ENCODE measurements at places on chromosomes 3 and 15.

GRCh38 chr15:81643771-81644170 is 269.8 kb upstream of the TMC3 start:
- DNase-seq = no peak

DNA sequence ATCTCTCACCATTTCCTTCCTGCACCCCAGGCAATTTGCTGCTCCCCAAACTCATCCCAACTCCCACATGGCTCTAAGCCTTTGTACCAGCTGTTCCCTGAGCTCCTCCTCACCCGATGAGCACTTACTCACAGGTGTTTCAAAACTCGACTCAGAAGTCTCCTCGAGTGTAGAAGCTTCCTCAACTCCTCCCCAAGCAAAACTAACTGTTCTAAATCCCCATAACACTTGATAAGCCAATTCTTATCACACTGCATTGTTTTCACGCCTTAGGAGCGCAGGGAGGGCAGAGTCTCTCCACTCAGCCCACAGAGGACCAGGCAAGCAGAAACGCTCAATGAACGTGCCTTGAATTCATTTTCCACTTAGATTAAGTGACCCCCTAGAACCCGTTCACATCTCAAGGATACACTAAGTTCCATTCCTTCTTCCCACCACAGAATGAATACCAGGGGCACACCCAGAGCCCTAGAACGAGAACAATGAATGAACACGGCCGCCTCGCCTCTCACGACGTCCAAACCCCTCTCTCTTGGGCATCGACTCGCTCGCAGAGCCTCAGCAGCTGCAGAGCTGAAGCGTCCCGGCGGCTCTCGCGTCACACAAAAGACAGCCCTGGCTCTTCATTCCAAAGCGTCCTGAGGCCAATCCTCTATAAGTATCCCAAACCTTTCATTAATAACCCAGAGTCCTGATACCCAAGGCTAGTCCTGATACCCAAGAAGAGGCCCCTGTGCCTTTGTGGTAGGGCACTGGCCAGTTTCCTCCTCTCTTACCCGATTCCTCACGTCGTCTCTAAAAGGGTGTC is 1.1 kb downstream of the RAF1 start:
- no peak for DNase-seq

GRCh38 chr15:101329867-101330380 is 34.9 kb upstream of the SNRPA1 start:
- no peak for DNase-seq

- DNase-seq = no peak
These were observed 21.0 kb downstream of the ZNF385D start for GRCh38 chr3:21729888-21730459.

GRCh38 chr3:179558742-179559364 is 3.9 kb upstream of the ACTL6A start:
- DNase-seq = no peak

GRCh38 chr3:71577011-71577410 is 6.5 kb downstream of the FOXP1 start:
- no peak for DNase-seq

DNA sequence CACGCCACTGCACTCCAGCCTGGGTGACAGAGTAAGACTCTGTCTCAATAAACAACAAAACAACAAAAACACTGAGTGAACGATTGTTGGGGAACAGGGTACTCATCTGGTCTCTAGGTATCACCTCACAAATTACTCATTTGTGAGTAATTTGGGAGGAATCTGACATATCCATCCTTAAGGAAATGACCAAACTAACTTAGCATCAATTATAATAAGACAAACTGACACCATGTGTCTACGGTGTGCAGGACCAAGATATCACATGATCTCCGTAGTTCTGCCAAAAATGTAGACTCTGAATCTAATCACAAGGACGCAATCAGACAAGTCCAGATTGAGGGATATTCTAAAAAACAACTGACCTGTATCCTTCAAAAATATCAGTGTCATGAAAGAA is 12.0 kb upstream of the DAPK2 start:
- DNase-seq = no peak

DNA sequence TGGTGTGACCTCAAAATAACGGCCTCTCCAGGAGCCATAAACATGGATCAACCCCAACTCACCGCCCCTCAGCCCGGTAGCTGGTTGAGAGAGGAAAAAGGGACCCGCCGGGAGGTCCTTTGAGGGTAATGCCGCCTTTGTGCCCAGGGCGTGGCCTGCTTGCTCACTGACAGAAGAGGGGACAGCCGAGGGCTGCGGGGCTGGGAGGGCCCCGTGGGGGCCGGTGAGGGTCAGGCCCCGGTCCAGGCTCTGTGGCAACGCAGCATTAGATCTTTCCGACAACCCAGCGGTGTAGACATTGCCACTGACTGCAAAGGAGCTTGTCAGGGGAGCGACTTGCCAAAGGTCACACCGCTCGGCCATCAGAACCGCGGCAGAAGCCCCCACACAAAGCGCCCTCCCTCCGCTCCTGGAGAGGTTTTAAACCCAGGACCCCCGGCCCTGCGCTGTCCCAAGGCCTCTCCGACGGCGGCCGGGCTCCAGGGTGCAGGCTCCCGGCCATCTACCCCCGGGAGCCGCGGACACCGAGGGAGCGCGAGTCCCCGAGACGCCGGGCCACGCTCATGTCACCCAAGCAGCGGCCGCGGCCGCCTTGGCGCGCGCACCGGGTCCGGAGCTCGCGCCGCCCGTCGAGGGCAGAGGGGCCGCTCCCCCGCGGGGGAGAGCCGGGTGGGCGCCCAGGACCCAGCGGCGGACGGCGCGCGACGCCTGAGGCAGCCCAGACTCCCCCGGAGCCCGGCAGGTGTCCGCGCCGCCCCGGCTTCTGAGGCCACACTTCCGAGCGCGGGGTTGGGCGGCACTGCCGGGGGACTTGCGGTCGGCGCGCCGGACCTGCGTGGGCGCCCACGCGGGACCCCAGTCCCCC is 975 bp downstream of the PCSK6 start:
- no peak for DNase-seq

GRCh38 chr15:40332113-40332781 is 8.5 kb downstream of the CCDC9B start:
- DNase-seq = no peak

- no peak for DNase-seq
These were observed 249.2 kb downstream of the OPA1 start for GRCh38 chr3:193842029-193842798.

- DNase-seq = no peak
These were observed 310.0 kb upstream of the WNT5A start for GRCh38 chr3:55797084-55797483.

DNA sequence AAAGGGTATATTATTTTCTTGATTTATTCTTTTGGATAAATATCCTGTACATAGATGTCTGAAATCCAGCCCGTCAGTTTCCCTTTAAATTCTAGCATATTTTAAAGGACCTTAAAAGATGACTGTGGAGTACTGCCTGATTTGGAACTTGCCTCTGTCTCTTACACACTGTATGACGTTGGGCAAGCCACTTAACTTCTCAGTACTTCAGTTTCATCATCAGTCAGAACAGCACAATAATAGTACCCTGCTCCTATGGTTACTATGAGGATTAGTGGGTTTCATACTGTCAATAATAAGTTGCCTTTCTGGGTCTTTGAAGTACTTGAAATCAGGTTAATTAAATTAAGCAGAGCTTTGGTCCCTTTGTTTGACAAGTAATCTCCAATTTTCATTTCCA is 374.3 kb downstream of the TIGIT start:
- DNase-seq = no peak

GRCh38 chr3:50396502-50396901 is 37.2 kb upstream of the TMEM115 start:
- DNase-seq = no peak

GRCh38 chr3:22117751-22118346 is 366.8 kb upstream of the ZNF385D start:
- no peak for DNase-seq

DNA sequence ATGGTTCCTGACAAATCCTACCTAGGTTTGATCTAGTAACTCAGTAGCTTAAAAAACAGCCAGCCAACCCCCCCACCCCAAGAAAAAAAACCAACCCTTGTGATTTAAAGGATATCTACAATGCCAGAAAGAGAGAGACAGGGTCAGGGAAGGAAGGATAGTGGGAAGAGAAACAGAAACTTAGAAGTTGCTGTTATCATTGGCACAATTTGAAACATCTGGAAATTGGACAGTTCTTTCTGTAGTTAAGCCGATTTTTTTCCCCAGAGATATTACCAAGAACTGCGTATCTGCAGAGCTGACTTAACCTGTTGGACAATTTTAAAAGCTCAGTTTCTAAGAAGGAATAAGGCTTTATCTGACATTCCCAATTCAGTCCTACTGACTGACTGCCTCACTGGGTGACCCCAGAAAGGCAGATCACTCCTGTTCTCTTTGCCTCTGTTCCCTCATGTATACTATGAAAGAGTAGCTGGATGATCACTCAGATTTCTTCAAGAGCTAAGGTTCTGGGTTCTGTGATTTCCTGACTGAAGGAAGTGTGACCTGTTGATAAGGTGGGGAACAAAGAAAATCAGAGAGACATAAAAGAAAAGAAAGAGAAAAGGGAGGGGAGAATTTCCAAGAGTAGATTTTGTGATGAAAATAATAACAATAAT is 128.3 kb downstream of the MAP2K5 start:
- DNase-seq = no peak

DNA sequence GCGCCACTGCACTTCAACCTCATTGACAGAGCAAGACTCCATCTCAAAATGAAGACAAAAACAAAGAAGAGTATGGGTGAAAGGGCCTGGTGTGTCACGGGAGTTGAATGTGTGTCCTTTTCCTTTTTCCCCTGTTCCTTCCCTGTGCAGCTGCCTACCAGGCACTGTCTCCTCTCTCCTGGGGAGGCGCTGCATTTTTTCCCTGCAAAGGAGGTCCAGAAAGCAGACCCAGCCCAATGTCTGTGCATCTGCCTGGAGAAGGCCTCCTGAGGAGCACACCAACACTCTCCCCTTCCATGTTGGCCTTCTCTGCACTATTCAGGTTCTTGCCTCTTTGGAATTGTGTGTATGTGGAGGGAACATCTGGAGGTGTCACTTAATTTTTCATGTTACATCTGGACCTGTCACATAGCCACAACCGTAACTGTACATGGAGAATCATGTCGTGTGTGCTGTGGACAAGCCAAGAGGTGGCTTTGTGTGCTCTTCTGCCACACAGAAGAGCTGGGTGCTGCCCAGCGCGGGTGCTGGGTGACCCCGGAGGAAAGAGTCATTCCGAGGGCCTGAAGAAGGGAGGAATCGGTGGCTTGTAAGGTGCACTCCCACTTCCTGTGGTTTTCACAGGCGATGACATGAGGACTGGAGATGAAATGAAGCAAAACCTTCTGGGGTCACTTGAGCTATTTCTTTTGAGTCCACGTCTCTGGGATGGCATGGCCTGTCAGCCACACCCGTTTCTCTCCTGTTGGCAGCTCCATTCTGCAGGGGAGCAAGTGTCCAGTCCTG is 46.5 kb upstream of the CGNL1 start:
- DNase-seq = no peak

DNA sequence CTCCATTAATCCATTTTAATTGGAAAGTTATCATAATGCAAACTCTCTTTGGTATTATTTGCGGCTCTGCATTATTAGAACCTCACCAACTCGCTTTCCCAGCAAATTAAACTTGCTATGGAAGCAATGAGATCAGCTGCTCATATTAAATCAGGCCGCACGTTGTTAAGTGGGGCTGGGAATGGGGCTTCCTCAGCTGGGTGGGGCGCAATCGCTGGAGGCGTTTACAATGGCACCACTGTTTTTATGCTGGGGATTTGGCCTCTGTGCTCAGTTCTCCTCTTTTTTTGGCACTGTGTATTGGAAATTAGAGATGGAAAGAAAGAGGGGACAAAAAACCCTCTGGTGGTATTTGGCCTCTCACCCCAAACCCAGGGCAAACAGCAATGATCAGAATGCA is 72.2 kb downstream of the RPLP1 start:
- DNase-seq = no peak

- DNase-seq = no peak
These were observed 81.5 kb downstream of the DIPK2A start for GRCh38 chr3:144053121-144053520.

DNA sequence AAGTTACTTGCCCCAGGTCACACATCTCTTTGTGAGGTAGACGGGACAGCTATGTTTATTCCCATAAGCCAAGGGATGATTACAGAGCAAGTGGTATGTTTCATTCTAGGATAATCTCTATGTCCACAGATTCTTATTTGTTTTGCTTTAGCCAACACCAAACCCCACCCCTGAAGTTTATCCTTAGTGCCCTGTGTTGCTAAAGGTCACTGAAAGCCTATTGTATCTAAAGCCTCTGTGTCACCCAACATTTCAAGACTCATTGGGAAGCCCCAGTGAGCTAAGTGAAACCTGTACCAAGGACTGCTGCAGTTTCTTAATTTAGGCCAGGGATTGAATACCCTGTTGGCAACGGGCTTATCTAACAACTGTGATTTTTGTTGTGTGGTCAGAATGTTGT is 135.6 kb downstream of the ADAMTS9 start:
- no peak for DNase-seq

DNA sequence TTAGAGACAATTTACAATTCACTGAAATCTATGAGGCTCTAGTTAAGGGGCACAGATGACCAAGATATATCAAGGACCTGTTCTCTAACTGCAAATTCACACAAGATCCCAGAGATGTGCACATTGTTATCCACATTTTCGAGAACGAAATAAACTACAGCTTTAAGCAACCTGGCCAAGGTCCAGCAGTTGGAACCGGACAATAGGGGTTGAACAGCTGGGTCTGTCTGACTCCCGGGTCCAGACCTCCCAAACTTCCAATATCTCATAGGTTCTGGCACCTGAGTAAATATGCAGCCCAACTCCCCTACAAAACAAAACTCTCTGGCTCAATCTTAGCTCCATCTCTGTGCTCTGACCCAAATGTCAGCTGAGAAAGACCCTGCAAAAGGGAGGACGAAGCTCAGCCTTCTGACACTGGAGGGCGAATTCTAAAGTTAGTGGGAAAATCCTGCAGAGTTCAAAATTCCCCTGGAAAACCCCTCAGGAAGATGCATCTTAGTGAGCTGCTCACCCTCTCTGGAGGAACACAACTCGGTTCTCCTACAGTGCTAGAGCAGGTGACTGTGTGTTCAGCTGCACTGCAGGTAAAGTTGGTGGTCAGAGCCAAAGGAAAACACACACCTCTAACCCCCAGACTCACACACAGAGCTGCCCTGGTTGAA is 14.2 kb upstream of the SPATA12 start:
- DNase-seq = no peak

Data from stimulated activated CD8-positive, alpha-beta memory T cell treated with anti-CD3 and anti-CD28 coated beads, Interleukin-15, amount 100 ng/mL, for 4 hours (primary cell).